ENCODE measurements at places on chromosomes 7 and 10.

- no peak overlapping the region for H3K27ac ChIP-seq
- no peak overlapping the region for H3K4me3 ChIP-seq
- H3K27me3 ChIP-seq = no peaks in the 10 kb centered on the region
- H3K4me1 ChIP-seq = no peaks in the 10 kb centered on the region
- H3K36me3 ChIP-seq = peaks cover 4% of the 10 kb centered on the region
Measured at GRCh38 chr10:119919826-119920225, 27.3 kb downstream of the SEC23IP start.

GRCh38 chr7:98281757-98282606 is 496 bp downstream of the BRI3 start:
- no peaks in the 10 kb centered on the region for H3K36me3 ChIP-seq
- peak overlapping the region; percentile 100 for H3K4me3 ChIP-seq
- no peaks in the 10 kb centered on the region for H3K27me3 ChIP-seq

- H3K27me3 ChIP-seq = no peaks in the 10 kb centered on the region
- H3K4me3 ChIP-seq = no peak overlapping the region
- H3K4me1 ChIP-seq = no peaks in the 10 kb centered on the region
- no peak for DNase-seq
- H3K27ac ChIP-seq = no peak overlapping the region
- no peaks in the 10 kb centered on the region for H3K36me3 ChIP-seq
Measured at GRCh38 chr10:89668386-89669071, 23.5 kb upstream of the PANK1 start.

DNA sequence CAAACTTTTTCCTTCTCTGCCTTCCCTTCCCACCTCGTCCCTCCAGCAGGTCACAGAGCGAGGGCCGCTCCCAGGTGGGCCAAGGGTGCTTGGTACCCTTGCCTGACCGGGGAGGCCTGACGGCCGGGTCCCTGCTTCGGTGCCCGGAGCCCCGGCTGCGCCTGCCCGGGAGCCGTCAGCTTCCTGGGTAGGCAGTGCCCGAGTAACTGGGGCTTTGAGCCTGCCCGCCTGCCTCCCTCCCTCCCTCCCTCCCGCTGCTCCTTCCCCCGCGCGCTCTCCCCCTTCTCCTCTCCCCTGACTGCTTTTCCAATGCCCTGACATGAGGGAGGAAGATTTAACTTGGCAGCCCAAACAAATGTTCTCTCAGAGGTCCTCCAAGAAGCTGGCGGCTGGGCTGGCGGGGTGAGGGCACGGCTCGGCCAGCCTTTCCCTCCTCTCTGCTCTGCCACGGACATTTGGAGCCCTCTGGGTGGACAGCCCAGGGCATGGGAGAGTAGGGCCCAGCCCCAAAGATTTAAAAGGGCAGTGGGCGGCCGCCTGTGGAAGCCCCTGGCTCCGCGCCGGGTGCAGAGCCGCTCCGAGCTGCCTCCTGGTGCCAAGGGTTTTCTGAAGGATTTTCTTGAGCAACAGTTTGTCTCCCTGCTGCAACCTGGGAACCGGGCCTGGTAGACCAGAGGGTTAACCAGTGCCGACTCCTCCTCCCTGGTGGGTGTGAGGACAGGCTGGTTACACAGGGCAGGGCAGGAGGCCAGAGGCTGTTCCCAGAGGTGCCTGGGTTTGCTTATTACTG is 2.0 kb downstream of the ZMIZ1 start:
- peaks cover 32% of the 10 kb centered on the region for H3K4me1 ChIP-seq
- H3K36me3 ChIP-seq = no peaks in the 10 kb centered on the region
- H3K4me3 ChIP-seq = peak overlapping the region; percentile 65
- H3K27ac ChIP-seq = peak overlapping the region; percentile 99
- no peaks in the 10 kb centered on the region for H3K27me3 ChIP-seq
